ENCODE measurements at places on chromosomes 11 and 22.
A peak's percentile ranks its signal among the peaks of the same experiment; 100 is the strongest.

GRCh38 chr11:34495724-34496377 lies 17.7 kb downstream of the ELF5 start:
- DNase-seq = peak; percentile 47

DNA sequence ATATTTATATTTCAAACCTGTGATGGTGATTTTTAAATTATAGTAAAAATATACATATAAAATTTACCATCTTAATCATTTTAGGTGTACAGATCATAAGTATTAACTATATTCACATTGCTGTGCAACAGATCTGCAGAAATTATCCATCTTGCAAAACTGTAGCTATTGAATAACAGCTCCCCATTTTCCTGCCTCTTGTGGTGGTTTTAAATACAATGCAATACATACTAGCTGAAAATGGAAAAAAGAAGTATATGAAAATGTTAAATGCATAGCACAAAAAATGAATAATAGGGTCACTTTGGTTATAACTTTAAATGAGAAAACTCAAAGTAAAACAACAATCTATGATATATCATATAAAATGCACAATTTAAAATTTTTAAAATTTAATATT lies 130.9 kb upstream of the VPREB1 start:
- DNase-seq = no peak

DNA sequence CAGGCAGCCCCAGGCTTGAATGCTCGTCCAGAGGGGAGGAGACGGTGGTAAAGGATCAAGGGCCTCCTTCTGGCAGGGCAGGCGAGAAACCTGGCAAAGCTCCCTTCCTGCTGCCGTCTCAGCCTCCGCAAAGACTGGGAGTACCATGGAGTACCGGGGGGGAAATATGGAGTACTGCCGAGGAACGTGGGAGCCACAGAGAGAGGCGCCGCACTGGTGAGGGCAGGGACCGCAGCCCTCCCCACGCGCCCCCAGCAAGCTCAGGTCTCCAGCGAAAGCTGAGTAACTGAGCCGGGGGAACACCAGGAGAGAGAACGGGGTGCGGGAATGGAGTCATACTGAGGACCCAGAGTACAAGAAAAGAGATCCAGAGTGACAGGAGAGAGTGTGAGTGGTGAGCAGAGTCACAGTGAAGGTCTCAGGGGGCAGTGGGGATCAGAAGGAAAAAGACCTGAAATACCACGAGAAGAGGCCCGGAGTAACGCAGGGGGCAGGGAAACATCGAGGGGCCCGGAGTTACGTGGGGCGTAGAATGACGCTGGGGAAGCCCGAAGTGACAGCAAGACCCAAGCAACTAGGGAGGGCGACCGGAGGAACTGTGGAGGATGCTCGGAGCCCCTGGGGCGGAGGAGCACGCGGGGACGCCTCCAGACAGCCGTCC lies 740 bp downstream of the EML3 start:
- peak; percentile 45 for DNase-seq

DNA sequence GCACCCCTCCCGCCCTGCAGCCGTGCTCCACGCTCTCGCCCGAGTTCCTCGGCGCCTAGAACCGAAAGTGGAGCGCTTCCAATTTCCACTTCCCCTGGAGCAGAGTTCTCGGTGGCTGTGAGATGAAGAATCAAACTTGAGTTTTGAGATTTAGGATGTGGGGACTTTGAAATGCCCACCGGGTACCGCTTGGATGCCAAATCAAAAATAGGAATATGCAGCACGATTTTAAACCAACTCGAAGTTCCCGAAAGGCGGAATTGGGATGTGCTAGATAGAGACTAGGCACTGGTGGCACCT lies 569 bp downstream of the POLA2 start:
- DNase-seq = no peak

DNA sequence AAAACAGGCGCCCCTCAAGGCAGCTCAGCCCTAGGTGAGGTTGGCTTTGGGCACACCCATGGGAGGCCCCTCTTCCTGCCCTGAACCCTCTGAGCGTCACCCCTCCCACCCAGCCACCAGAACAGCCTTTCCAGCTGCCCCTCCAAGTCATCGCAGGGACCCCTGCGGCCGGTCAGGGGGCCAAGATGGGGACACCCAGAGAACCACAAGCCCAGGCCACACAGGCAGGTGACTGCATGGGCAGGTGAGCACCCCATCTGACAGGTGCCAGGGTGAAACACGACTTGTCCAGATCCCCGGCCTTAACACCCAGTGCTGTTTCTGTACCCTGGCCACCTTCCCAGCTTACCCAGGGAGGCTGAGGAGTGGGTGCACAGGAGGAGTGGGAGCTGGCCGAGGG lies 24.6 kb upstream of the GRAMD4 start:
- DNase-seq = no peak

DNA sequence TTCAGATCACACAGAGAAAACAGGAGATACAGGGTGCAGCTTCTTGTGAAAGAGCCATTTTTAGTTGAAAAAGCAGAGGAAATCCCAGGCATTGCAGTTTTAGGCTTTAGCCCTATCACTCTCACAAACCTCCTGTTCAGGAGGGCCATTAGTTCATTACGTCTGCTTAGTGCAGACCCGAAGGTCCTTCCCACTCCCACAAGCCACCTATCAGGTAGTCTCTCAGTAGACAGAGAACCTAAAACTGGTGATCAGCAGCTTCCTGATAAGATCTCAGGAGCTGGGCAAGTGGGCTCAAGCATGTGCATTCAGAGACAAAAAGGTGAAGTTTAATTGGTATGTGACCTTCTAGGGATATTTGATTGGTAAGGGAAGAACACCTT lies 4.3 kb downstream of the GLYAT start:
- no peak for DNase-seq

DNA sequence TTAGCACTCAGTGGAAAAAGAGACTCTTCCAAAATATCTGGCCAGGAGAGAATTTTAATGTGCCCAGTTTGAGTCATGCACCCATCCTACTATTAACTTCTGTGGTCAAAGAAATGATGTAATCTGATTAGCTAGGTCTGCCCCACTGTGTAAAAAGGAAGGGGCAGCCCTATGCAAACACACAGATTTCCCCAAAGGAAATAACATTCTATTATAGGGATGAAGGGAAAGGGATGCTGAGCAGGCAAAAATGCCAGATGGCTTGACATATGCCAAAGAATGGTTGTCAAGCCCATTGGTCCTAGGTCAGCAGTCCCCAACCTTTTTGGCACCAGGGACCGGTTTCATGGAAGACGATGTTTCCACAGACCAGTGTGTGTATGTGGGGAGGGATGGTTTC lies 43.3 kb upstream of the PAK1 start:
- DNase-seq = peak; percentile 59

DNA sequence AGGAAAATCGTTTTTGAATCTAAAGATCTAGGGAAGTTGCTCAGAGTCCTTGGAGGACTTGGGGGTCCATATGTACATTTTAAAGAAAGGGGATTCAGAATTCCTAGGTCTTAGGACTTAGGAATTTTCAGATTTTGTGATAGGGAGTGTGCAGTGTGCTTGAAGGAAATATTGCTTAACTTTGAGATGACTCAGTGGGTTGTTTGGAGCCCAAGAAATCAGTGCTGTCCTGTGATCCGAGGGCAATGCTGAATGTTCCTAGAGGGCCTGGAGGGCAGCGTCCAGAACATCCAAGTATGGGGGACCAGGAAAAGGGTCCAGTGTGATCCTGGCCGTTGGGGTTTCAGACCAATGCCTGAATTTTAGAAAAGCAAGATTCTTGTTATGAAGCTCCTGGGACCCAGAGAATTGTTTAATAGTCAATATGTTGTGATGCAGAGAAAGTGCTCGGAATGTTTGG lies 3.1 kb upstream of the IGF2 start:
- DNase-seq = no peak

Data from HT1080 (cell line).